ENCODE measurements at places on chromosomes 2 and 18.

- DNase-seq, result no peak
Observed at GRCh38 chr2:157158111-157158510, 99.4 kb upstream of the GALNT5 start.

- DNase-seq, result peak; percentile 42
Observed at GRCh38 chr2:232441147-232441651, 14.8 kb upstream of the ALPI start.

DNA sequence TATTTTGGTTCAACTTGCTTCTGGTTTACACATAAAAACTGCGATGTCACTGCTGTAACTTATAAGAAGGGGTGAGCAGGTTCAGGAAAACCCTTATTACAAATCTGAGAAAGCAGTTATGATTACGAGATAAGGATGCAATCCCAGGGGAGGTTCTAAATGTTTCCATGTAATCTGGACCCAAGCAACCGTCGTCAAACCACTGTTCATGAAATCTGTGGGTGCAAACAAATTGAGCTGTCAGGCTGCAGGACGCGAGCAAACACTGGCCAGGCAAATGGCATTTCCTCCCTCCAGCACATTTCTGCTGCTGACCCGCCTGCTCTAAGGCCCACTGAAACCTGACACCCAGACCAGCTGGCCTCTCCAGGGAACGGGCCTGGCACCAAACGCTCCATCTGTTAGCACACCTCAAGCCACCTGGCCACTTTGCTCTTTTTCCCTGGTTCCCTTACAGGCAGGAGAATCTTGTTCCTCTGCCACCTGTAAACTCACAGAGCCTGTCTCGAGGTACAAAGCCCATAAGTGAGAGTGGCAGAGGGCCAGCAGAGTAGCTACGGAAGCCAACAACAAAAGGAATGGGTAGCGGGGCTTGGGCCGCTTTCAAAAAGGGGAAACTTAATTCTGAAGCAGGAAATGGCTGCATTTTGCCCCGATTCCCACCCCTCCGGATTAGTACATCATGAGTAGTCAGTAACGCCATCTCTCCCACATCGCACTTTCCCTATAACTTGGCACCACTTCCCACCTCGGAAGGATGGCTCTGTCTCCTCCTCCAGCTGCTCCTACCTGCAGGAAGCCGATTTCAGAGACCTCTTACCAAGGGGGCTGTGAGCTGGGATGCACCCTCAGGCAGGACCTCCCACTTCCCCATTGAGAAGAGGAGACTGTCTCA is 26.5 kb downstream of the CRACDL start:
- DNase-seq, result peak; percentile 41

- DNase-seq, result no peak
Observed at GRCh38 chr2:172921532-172922236, 154.0 kb upstream of the MAP3K20 start.

- no peak for DNase-seq
Observed at GRCh38 chr2:3857576-3857975, 154.2 kb downstream of the DCDC2C start.

- no peak for DNase-seq
Observed at GRCh38 chr18:551404-552061, 28.6 kb upstream of the CETN1 start.

DNA sequence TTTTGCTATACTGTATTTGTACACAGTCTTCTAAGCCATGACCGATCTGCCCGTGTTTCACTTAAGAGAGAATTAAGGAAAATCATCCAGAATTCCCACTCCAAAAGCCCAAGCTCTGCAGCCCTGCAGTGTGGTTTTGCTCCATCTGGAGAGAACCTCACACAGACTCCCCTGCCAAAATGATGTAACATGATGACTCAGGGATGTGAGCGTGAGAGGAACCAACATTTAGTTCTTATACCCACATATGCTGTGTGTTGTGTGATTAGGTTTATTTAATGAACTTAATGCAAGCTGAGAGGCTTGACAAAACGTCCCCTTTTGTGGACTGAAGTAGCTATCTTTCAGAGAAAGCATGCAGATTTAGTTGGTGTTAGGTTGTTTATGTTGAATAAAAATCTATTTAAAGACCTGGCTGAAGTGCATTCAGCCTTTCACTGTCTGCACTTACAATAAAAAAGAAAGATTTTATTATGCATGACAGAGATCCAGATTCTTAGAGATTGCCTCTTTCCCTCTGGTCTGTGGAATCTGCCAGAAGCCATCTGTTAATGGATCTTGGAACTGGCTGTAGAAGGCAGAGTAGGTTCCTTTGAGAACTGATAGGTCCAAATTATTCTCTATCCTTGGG is 6.3 kb downstream of the RAB12 start:
- no peak for DNase-seq

GRCh38 chr2:165567273-165567672 is 97.8 kb downstream of the CSRNP3 start:
- DNase-seq, result no peak

DNA sequence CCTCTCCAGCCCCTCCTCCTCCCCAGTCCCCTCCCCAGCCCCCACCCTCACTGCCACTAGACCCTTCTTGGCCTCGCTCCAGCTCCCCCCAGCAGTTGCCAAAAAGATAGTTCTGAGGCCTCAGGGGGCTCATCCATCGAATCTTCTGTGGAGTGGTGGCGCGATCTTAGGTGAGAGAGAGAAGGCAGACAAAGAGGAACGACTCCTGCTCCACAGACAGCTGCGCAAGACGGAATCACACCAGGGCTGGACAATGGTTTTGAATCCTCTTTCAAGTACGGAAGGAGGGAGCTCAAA is 68.1 kb downstream of the LAMA3 start:
- no peak for DNase-seq

- DNase-seq, result no peak
Observed at GRCh38 chr2:237319086-237319820, 94.7 kb downstream of the COL6A3 start.

DNA sequence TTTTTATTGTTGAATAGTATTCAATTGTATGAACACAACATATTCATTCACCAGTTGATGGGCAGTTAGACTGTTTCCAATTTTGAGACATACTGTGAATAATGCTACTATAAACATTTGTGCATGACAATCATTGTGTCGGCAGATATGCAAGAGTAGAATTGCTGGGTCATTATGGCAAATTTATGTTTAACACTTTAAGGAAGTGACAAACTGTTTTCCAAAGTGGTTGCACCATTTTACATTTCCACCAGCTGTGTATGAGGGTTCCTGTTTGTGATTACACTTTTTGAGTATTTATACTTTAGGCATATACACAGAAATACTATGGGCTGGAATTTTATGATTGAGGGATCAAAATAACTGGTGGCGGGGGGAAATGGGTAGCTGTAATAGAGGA is 61.2 kb downstream of the MAP4K3 start:
- no peak for DNase-seq

DNA sequence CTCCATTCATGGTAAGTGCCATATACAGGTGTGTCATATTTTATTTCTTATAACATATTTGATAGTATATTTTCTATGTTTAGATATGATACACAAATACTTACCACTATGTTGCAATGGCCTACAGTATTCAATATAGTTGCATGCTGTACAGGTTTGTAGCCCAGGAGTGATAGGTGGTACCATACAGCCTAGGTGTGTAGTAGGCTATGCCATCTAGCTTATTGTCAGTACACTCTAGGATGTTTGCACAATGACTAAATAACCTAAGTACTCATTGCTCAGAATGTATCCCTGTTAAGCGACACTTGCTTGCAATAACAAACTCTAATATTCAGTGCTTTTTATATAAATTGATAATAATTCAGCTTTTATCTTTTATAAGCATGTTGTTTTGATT is 563.1 kb upstream of the LINC00305 start:
- no peak for DNase-seq

- DNase-seq, result no peak
Observed at GRCh38 chr2:108383146-108383830, 5.5 kb downstream of the SULT1C4 start.

GRCh38 chr2:168060986-168061750 is 186.2 kb downstream of the STK39 start:
- no peak for DNase-seq

- no peak for DNase-seq
Observed at GRCh38 chr18:55811925-55812324, 223.9 kb upstream of the TCF4 start.

DNA sequence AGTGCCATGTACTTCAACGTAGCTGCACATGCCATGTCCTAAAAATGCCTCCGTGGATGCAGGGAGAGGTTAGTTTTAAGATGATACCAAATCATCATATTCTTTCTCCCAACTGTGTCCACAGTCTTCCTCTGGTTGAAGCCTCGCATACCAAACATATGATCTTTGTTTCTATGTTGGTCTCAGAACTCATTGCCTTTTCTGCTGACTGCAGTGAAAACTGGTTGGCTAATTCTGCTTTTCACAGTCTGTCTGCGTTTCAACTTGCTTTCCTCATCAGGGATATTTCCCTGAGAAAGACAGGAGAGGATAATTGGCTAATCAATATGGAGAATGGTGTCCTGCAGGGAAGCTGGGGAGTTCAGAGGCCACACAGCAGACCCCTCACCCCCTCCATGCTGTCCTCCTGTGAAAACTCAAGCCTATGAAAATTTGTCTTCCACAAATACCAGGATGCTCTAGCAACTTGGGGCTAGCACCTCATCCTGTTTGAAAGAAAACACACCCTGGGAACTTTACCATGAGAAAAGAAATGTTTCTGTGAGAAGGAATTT is 192.2 kb upstream of the PXDN start:
- DNase-seq, result no peak

DNA sequence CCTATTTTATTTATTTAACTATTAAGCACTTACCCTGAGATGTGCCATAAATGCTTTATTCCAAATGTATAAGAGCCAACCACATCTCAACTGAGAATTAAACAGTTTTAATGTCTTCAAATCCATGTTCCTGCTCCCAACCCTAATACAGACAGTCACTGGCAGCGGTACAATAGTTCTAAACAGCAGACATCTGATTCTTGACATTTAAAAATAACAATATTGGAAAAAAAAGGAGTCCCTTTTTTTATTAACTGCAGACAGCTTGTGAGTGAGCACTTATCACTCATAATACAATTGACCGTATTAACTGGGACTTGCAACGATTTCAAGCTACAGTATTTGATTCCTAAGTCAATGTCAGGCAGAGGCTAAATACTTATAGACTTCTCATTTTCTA is 424.6 kb downstream of the TGIF1 start:
- no peak for DNase-seq

DNA sequence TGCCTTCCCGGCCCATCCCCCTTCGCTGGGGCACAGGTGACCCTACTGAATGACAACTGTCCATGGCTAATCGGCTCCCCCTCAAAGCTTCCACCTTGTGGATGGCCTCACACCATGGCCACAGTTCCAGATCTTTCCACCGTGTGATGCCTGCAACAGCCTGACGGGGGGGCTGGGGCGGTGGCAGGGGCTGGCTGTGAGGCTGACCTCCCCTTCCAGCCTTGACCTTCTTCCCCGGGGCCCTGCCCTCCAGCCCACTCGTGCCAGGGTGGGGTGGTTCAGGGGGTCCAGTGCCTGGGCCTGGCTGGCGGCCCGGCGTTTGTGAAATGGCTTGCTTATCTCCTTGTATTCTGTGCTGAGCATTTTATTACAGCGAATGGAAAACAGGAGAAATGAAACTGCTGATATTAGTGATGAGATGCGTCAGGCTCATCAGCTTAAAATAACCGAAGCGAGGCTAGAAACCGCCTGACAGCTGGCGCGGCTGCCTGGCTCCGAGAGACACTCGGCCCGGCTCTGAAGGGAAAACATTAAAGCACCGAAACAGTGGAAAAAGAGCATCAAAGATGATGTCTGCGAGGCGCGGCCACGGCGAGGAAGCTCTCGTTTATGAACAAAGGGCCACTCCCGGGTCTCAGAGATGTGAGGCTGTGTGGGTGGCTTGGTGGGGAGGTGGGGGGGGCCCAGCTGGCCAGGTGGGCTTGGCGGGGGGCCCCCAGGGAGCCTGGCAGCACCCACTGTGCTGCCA is 916 bp upstream of the PDCD1 start:
- no peak for DNase-seq

DNA sequence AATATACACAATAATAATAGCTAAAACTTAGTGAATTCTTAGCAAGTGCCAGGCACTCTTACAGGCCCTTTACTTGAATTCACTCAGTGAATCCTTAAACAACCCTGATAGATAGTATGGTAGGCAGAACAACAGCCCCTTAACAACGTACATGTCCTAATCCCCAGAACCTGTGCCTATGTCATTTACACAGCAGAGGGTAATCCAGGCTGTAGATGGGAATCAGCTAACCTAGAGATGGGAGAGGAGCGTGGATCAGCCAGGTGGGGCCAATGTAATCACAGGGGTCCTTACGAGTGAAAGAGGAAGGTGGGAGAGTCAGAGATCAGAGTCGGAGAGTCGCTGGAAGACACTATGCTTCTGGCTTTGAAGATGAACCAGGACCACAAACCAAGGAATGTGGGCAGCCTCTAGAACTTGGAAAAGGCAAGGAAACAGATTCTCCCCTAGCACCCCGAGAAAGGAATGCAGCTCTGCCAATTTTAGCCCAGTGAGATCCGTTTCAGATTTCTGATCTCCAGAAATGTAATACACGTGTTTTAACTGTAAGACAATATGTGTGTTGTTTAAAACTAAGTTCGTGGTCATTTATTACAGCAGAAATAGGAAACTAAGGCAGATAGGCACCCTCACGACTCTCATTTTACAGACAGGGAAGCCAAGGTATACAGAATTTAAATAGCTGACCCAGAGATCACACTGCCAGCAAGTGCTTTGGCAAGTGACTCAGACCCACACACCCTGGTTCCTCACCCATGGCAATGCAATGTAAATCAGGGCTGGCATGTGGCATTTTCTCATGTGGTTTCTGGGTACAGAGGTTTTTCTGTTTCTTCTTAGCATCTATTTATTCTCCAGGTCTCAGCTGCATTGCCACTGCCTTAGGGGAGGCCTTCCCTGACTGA is 68.9 kb downstream of the DOCK10 start:
- DNase-seq, result no peak

DNA sequence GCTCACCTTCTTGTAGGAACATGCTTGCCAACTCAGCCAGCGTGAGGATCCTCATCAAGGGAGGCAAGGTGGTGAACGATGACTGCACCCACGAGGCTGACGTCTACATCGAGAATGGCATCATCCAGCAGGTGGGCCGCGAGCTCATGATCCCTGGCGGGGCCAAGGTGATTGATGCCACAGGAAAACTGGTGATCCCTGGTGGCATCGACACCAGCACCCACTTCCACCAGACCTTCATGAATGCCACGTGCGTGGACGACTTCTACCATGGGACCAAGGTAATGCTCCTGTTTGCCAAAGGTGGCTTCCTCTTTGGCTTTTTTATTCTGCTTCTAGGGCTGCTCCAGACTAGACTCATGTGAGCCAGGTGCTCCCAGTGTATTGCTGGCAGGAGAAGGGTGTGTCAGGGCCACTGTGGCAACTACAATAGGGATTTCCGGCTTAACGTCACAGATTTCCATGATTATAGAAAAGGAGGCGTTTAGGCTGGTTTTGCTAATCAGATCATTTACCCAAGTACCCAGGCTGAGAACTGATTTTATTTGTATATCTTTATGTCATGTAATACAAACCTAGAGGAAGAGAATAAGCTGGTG is 50.6 kb downstream of the DPYSL5 start:
- DNase-seq, result no peak

GRCh38 chr2:101040072-101040471 is 38.0 kb downstream of the RPL31 start:
- DNase-seq, result no peak

- no peak for DNase-seq
Observed at GRCh38 chr2:39725401-39725800, 53.7 kb downstream of the THUMPD2 start.
